ENCODE measurements at places on chromosomes 7 and 10.
A peak's percentile ranks its signal among the peaks of the same experiment; 100 is the strongest.

- no peak for DNase-seq
Observed at GRCh38 chr7:96710544-96710943, 898 bp upstream of the SEM1 start.

- no peak for DNase-seq
Observed at GRCh38 chr7:127755521-127755920, 103.5 kb downstream of the SND1 start.

GRCh38 chr10:132723330-132723970, 62.5 kb downstream of the NKX6-2 start:
- no peak for DNase-seq

DNA sequence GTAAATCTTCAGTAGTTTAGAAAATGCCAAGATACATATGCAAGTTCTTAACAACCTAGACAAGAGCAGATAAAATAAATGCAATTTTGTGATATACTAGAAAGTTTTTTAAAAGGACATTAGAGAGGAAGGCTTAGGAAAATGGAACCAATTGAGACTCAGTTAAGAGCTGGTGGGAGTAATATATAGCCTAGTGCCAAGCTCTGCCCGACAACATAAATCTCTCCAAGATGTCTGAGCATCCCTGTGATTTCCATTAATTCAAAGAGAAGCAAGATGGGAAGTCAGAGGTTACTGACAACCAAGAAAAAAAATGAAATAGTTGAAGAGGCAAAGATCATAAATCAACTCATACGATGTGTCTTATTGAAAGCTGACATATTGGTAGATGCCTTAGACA, 74.5 kb downstream of the DGKB start:
- DNase-seq, result no peak

DNA sequence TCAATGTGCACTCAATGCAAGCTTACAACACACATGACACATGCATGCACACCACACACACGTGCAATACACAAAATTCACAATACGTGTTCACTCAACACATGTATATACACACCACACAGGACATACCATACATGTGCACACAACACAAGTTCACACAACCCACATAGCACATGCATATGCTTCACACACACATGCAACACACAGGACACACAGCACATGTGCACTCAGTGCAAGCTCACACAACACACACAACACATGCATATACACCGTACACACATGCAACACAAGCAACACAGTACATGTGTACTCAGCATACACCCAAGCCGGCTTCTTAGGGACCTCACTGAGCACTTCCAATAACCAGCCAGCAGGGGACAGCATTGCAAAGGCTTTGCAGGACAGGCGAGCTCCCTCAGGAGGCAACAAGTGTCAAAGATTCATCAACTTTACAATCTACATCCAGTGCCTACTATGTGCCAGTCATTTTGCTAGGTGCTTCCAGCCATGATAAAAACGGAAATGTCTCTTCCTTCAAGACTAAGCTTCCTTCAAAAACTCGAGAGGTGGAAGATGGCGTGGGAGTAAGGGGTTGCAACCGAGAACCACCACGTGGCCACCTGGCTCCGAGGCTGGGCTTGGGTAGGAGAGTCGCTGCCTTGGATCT, 61.1 kb downstream of the JCAD start:
- DNase-seq, result peak; percentile 54

DNA sequence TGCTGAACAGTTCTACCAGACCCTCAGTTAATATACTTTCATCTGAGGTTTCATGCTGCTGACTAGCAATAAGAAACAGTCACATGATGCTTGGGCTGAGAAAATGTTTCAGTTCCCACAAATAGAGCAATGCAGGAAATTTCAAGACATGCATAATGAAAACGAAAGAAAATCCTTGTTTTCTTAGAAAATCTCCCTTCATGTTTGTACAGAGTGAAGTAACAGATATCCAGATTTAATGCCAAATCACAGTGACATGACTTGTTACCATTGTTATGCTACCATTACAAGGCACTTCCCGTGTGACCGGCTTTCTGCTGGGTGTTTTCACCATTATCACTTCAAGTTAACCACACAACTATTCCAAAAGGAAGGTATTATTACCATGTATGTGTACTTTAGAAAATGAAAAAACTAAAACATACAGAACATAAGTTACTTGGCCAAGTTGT, 121.7 kb downstream of the DOCK4 start:
- no peak for DNase-seq

- DNase-seq, result no peak
Observed at GRCh38 chr10:69628891-69629290, 1.2 kb upstream of the FAM241B start.

- DNase-seq, result no peak
Observed at GRCh38 chr7:110827287-110827855, 263.6 kb upstream of the LRRN3 start.
